CD4-positive, alpha-beta T cell treated with Interleukin-6 at 100 ng/mL for 8 hours (primary cell): ENCODE measurements at places on chromosomes 6 and 20.

- DNase-seq: no peak
These were observed 65.3 kb downstream of the MTHFD1L start for GRCh38 chr6:150930841-150931240.

DNA sequence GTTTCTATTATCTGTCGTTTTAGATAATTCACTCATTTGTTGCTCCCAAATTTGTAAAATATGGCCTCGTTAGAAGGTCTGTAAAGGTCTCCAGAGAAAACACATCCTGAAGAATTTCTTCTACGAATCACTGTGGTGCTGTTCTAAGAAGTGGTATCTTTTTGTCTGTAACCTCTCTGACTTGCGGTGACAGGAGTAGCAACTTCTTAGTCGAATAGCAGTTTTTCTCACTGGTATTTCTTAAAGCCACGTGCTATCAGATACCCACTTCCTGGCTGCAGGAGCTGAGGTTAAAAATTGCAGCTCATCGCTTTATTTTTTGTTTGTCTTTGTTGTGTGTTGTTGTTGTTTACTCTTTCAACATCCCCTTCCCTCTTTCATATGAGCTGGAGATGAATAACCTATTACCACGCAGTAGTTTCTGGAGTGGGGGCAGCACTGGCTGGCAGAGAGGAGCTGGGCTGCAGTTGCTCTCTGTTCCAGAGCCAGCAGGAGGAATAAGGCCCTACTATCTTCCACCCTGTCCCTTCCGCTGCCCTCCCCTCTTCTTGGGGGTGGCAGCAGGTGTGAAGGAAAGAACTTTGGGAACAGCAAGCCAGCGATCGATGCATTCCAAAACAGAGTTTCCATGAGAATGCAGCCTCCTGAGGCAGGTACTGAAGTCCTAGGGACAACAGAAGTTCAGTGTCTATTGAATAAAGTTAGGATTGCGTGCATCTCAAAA is 64.7 kb downstream of the C6orf118 start:
- no peak for DNase-seq

GRCh38 chr20:41355598-41356203 is 10.9 kb downstream of the EMILIN3 start:
- no peak for DNase-seq

DNA sequence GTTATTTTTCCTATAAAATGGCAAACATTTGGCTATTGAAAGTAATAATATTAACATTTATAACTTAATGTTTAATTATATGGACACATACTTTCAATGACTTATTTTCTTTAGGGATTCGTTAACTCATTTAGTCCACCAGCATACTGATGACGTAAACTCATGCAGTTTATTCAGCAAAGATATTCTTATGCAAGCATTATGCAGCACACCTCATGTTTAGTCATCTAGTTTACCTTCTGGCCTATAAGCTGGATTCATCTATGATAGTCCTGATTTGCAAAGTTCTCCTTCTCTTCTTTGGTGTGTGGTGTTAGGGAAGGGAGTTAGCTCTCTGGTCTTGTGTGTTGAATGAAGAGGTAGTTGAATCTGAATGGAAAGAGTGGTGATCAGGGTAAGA is 60.0 kb downstream of the OR2J2 start:
- no peak for DNase-seq

DNA sequence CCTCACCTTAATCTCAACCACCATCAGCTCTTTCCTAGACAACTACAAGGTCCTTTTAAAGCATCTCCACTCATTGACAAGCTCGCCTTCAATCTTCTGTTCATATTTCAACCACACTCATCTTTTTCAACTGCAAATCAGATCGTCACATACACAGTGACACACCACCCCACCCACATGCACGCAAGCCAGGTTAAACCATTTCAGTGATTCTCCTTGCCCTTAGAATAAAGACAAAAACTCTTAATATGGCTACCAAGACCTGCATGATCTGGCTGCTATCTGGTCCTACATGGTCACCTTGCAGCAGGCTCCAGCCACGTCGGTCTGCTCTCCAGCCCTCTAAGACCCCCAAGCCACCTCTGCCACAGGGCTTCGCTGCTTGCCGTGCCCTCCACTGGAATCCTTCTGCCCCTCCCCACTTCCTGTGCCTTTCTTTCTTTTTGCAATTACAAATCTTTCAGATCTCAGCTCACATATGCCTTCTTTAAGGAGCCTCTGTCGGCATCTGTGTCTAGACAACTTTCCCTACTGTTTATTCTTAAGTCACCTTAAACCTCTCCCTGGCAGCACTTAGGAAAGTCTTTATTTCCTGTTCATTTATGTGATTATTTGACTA is 507.3 kb upstream of the ARID1B start:
- DNase-seq: no peak

DNA sequence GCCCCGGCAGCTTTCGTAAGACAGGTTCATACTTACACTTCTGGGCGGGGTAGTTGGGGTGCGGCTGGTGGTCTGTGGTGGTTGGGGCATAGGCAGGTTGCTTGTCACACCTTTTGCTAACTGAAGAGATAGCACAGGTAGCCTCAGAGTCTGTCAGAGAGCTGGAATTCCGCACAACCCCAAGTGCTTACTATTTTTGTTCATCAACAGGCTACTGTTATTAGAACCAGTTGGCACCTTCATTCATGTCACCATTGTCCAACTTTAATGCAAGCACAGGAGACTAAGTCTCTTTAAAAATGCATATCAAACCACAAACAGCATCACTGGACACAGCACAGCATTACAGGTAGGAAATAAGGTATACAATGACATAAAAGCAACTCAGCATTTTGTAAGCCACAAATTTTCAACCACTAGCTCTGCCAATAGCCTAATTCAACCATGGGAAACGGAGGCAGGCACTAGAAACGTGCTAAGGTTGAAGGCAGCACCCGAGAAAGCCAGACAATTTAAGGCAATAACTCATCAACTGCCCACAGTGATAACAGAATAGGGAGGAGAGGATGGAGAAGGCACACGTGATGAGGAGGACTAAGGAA is 143.8 kb downstream of the ZMYND8 start:
- no peak for DNase-seq

DNA sequence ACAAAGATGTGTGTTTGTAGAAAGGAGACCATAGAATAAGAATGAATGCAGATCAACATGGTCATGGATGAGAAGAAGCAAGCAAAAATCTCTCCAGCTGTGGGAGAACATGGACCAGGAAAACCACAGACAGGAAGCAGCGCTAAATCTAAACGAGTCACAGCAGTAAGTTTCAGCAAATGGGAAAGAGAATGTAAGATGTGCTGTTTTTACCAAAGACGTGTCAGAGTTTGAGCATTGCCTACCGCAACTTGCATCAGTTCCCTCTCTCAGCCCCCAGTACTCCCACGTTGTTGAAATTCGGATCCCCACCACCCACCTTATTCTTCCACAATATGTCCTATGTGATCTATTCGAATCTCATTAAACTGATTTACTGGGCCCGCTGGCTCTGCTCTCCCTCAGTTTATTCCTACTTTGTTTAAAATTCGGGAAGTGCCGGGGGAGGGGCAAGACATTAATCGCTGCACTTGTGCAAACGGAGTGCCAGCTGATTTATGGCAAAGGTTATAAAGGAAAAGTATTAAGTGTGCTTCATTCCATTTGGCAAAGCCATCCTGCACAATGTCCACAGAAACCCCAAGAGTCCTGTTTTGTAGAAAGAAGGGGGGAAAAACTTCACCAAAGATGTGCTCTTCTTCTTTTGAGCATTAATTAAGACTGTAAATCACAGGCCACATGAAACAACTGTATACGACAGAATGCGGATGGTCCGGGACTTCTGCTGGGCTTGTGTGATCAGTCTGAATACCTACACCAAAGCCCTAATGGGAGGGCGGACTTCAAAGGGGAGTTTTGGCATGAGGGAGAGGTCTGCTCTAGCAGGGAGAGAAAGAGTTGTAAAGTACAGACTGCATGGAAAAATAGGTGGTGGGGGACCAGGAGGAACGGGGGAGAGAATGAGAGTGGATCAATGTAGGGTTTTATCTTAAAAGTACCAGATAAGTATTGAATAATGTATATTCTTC is 59.1 kb upstream of the PRDM1 start:
- DNase-seq: no peak

- no peak for DNase-seq
These were observed 9.6 kb downstream of the HRH3 start for GRCh38 chr20:62210496-62210855.

GRCh38 chr6:128516514-128516898 is 3.9 kb downstream of the PTPRK start:
- DNase-seq: no peak

GRCh38 chr20:13046409-13046808 is 37.6 kb downstream of the SPTLC3 start:
- no peak for DNase-seq

- DNase-seq: no peak
These were observed 123.7 kb downstream of the AGPAT4 start for GRCh38 chr6:161150136-161150535.

DNA sequence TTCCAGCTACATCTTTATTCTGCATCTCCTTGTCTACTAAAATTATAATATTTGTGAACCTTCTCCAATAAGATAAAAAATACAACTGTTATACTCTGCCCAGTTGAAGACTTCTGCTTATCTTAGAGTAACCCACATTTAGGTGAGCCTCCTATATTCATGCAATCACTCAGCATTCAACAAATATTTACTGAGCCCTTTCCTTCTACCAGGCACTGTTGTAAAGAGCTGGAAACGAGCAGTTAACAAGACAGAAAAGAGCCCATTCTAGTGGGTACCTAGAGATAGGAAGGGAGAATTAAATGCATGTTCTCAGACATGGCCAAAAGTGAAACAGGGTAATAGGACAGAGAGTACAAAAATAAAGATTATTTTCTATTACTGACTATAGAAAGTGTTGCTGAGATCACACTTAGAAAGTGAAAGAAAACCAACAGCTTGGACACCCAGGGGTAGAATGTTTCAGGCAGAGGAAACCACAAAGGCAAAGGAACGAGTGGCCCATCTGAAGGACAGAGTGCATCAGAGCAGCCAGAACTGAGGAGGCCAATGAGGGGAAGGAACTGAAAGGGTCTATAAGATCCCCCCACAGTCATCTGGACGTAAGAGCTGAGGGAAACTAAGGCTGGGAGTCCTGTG is 50.8 kb upstream of the SMLR1 start:
- no peak for DNase-seq

DNA sequence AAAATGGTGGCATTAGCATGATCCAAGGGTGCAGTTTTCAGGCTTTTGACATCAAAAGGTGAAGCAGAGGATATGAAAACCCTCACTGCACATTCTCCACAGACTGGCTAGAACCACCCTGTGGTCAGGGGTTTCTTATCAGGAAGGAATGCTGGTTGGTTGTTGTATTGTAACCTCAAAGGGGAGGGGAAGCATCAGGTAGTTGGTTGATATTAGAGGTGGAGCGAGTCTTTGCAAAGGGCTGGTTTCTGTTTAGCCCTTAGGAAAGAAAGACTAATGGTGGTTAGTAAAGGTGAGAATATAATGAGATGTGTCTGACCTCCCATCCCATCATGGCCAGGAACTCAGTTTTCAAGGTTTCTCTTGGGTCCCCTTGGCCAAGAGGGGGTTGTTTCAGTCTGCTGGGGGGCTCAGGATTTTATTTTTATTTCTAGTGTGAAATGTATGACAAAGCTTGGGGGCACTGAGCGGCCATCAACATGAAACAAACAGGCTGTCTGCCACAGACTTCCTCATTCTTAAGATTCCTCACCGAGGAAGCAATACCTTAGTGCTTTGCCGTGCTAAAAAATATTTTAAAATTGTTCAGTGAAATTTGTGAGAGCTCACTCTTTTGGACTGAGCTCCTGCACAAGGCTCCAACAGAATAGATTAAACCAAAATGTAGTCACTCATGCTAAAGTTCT is 47.5 kb upstream of the PROKR2 start:
- DNase-seq: no peak

DNA sequence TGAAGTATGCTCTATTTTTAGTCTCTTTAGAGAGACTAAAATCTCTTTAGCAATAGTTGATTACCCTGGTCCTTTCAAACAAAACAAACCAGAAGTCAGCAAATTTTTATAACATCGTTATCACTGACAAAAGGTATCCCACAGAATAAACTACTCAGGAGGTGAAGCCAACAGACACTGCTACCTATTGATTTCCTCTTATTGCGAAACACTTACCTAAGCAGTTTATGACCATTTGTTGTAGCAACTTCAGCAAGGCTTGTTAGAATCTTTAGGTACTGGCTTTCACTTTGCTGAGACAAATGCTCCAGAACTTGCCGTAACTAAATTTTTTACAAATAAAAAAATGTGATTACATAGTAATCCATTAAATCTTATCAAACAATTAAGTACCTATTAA is 64.4 kb downstream of the HACE1 start:
- no peak for DNase-seq

DNA sequence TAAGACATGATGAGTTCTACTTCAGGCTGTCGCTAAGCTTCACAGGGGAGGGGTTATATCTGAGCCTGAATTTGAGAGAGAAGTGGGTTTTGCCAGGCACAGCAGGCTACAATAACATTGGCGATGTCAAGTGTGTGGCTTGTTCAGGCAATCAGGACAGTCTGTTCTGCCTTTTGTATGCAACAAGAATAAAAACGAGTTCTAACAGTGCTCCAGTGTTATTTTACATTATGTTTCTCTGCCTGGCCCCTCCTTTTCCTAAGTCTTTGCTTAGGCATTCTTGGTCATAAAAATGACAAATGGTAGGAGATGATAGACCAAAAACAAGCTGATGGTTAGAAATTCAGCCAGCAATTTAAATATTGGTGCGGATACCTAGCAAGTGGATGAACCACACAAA is 26.8 kb downstream of the PAQR8 start:
- no peak for DNase-seq

DNA sequence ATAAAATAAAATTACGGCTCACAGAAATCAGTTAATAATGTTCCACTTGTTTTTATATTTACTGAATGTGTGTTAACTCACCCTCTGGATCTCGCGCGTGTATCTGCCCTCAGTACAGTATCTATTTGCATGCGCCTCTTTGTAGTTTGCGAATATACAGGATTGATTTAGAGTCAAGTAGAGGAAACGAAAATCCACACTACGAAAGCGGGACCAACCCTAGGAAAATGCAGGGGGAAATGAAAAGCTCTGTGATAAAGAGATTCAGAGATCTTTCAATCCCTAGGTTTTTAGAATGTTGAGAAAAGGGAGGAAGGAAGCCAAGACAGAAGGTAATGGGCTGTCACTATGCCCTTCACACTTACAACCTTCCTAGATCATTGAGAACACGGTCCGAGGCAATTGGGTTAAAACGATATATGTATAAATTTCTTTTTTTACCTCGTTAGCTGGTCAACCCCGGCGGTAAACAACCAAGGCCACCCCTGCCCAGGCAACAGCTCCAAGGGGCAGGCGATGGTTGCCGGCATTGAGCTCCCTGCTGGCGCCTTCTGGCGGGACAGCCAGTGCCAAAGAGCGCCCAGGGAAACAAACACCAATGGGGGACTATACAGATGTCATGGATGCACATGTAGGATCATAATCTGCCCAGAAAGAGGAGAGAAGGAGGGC is 792 bp upstream of the FUT9 start:
- DNase-seq: no peak
